ENCODE measurements at places on chromosomes 7 and 10.

GRCh38 chr10:99329554-99330346 lies 594 bp downstream of the CNNM1 start:
- no peak for DNase-seq

- no peak for DNase-seq
These were observed 4.0 kb upstream of the TMEM106B start for GRCh38 chr7:12207046-12207445.

DNA sequence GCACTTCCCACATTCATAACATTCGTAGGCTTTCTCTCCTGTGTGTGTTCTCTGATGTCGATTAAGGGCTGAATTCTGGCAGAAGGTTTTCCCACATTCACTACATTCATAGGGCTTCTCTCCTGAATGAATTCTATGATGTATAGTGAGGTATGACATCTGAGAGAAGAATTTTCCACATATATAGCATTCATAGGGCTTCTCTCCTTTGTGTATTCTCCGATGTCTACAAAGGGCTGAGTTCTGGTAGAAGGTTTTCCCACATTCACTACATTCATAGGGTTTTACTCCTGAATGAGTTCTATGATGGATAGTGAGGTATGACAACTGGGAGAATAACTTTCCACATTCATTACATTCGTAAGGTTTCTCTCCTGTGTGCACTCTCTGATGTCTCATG lies 15.6 kb downstream of the ZNF12 start:
- DNase-seq = no peak

GRCh38 chr10:79982861-79983260 lies 34.0 kb upstream of the SFTPD start:
- DNase-seq = no peak

- DNase-seq = no peak
These were observed 201.5 kb downstream of the GRID1 start for GRCh38 chr10:86164960-86165630.

GRCh38 chr7:71112436-71112835 lies 19.5 kb upstream of the GALNT17 start:
- no peak for DNase-seq

DNA sequence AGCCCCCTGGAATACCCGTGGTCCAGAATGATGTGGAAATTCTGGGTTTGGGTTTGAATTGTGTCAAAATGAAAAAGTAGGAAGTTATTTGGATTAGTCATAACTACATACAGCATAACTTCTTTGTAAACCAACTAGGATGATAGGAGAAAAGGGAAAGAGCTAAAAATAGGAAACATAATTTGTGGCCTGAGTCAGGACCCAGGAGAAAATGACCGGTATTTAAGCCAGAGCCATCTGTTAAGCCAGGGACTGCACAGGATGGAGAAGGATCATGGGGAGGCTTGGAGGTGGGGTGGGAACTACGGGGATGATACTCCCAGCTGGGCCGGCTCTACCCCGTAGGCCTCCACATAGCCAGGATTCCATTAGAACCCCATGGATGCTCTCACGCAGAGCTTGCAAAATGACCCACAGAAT lies 98.6 kb downstream of the MYOF start:
- no peak for DNase-seq

DNA sequence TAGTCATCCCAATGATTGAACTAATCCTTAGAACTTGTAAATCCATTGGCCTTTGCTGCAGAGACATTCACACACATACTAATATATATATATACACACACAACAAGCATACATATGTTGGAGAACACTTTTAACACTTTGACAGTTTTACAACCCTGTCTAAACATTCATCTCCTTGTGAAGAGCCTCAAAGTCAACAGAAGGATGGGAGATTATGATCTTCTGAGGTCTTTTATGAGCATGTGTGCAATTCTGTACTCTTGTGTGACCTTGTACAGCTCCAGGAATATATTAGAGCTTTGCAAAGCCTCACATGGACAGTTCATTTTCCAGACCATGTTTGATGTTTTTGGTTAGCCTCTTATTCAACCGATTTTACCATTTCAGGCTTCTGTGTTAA lies 589.0 kb downstream of the NXPH1 start:
- DNase-seq = no peak

GRCh38 chr10:71531485-71532446 lies 135.0 kb downstream of the CDH23 start:
- no peak for DNase-seq

- no peak for DNase-seq
These were observed 65.5 kb downstream of the BPGM start for GRCh38 chr7:134712196-134712595.

DNA sequence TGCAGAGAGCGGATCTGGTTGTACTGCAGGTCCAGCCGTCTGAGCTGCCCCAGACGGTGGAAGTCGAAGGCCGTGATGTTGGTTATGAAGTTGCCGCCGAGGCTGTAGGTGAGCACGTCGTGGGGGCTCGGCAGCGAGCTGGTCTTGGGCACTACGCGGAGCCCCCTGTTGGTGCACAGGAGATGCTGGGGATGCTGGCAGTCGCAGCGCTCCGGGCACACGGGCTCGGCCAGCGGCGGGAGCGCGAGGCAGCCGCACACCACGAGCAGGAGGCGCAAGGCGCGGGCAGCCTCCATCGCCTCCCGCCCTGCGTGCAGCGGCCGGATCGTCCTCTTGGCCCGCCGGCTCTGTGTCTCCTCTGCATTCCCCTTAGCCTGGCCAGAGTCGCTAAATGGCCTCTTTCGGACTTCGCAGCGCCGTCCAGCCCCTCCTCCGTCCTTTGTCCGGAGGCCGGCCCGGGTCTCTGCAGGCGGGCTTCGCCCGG lies 337 bp downstream of the TRIL start:
- DNase-seq = no peak

All from CD4-positive, alpha-beta T cell treated with Interleukin-21 for 1 hour (primary cell).